NCI-H1105 treated with DMSO at 0.1 percent for 48 hours (cell line): ENCODE measurements at places on chromosomes 7 and 10.

DNA sequence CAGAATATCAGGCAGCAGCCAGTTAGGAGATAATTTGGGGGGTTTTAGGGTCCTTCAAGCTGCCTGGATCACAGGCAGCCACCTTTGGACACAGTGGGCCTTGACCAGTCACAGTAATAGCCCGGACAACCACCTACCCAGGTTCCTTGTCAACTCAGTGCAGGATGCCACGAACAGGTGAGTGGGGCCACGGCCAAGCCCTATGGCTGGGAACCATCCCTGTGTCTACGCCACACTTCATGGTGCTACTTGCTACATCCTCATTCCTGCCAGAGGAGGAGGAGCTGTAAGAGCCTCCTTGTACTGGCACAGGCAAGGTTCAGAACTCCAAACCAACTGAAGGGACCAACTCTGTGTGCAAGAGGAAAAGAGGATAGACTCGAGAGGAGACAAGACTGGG lies 19.9 kb downstream of the ITPRIP start:
- DNase-seq: no peak

GRCh38 chr7:108178398-108178797 lies 48.2 kb upstream of the LAMB4 start:
- DNase-seq: peak; percentile 99

DNA sequence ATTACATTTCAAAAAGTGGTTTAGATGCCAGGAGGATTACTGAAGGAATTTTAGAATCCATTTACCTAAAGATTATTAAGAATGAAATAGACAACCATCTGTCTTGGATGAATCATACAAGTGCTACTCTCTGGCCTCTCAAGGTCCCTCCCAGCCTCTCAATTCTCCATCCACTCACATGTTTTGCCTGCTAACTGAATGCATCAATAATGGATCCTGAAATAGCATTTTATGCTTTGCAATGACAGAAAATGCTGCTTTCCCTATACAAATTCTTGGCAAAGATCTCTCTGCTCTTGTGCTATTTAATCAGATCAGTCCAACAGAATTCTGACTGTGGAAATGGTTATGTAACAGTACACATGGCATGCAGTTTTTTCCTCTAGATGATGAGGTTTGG lies 68.1 kb downstream of the HBP1 start:
- DNase-seq: no peak

DNA sequence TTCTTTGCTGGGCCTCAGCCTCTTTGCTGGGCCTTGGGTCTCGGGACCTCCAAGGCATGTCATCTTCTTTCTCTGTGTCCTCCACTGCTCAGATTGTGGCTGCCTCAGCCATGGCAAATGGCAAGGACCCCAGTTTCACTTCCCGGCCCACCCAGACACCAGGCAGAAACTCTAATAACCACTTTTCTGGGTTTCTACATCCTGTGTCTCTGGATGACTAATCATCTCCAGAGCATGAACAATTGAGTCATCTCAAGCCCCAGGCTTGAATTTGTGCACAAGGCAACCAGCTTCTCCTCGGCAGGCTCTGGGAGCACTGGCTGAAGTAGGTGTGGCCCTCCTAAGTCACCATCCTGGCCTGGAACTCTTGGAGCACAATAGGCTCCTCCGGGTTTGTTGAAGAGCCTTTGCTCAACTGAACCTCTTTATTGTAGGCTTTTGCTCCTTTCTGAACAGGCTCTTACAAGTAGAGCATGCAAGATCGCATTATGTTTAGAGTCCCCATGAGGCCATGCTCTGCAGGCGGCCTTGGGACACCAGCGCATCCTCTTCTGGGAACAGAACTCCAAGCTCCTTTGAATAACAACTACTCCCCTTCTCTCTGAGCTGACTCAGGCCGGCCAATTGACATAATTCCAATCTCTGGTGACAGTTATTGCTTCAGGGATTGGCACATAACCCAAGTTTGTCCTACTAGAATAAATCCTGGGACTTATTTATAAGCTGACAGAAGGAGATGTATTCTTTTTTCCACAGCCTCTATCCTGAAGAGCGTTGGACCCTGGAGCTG lies 218.1 kb downstream of the WDR11 start:
- no peak for DNase-seq

DNA sequence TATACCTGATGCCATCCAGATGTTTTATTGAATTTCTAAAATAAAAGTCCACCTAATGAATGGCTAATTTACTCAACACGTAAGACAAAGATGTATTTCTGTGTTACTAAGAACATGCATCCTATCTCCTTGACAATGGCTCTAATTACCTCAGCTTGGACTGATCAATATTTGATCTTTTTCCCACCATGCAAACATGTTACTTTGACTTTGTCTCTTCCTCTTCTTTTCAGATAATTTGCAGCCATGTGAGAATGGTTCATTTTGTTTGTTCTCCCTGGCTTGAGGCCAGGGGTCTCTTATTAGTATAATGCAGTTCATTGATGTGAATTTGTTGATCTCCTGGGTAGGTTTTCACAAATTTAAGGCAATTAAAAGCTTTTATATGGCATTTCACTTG lies 302.1 kb downstream of the ADK start:
- peak; percentile 59 for DNase-seq

DNA sequence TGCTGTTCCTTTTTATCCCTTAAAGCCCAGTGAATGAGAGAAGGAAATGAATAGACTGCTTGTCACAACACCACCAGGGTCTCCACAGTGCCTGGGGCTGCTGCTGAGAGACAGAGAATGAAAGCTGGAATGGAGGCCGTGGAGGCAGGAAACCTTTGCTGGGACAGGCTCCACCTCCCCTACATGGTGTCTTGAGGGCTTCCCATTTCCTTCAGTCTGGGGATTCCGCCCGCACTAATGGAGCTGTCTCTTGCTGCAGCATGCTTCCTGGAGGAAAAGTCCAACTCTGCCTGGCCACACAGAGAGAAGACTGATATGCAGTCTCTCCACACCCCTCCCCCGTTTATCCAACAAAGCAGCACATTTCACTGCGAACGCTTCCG lies 54.5 kb downstream of the LRRC4 start:
- DNase-seq: no peak

- no peak for DNase-seq
Measured at GRCh38 chr7:64997927-64998391, 7.1 kb upstream of the ZNF117 start.

DNA sequence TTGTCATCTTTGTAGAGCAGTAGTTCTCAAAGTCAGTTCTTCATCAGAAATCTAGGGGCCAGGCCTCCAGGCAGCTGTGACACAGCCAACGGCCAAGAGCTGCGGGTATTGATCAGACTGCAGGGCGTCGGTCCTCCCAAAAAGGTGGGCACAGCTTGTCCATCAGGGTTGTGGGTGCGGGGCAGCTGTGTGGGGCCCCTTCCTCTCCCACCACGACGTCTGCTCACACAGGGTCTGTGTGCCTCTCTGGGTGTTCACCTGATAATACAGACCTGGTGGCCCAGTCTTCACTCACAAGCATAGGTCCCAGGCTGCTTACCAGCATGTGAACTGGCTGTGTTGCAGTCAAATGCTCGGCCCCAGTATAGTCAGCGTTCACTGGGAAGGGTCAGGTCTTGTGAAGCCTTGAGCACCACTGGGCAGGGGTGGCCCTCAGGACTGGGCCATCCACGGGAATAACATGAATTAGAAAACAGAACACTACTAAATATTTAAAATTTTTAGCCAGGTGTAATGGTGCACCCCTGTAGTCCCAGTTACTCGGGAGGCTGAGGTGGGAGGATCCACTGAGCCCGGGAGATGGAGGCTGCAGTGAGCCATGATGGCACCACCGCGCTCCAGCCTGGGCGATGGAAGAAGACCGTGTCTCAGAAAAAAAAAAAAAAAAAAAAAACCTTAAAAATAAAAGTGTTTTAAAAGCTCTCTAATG lies 102.8 kb upstream of the DIP2C start:
- no peak for DNase-seq

GRCh38 chr10:97072851-97073665 lies 112.7 kb downstream of the SLIT1 start:
- peak; percentile 50 for DNase-seq

DNA sequence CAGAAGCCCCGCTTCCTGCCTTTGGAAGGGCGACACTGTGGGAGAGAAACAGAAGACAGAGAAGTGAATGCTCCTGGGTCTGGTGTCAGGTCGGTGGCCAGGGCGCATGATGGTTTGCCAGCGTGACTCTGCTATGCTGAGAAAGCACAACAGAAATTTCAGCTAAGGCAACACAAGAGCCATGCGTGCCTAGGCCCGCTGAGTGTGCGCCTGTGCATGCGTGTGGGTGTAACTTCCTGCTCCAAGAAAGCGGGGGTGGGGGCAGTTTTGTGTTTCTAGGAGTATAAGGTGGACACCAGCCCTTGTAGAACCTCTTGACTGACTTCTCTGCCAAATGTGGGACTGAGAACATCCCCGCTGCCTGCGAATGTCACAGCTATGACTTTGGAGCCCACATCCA lies 6.2 kb downstream of the IGFBP3 start:
- DNase-seq: no peak

- no peak for DNase-seq
Measured at GRCh38 chr10:43816351-43817321, 168.0 kb upstream of the ZNF32 start.

DNA sequence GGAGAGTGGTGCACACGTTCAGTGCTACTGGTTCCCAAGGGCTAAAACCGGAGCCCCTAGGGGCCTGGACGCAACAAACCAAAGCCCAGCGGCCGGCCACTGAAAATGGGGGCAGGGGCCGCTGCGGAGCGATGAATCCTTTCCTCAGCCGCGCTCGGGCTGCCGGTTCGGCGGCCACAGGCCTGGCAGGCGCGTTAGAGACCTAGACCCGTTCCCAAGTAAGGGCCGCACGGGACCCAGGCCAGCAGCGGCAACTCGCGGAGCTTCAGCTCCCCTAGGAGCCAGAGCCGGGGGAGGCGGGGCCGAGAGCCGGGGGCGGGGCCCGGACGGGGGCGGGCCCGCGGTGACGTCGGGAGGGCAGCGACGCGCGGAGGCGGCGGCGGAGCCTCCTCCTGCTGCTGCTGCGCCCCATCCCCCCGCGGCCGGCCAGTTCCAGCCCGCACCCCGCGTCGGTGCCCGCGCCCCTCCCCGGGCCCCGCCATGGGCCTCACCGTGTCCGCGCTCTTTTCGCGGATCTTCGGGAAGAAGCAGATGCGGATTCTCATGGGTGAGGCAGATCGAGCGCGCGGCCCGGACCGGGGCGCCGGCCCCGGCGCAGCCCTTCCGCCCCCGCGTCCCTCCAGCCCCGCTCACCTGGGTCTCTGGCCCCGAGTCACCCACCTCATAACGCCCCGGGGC lies at the start of gene ARF5:
Gene ARF5 (plus strand): TSS at position 393 of the 678 bp plus-strand sequence. CDS start 88 bp downstream, at position 481.
- peak; percentile 69 for DNase-seq

GRCh38 chr7:32586291-32587221 lies 91.3 kb downstream of the AVL9 start:
- no peak for DNase-seq

GRCh38 chr10:2986391-2986801 lies 81.0 kb upstream of the PFKP start:
- no peak for DNase-seq

- no peak for DNase-seq
Measured at GRCh38 chr10:78513330-78513729, 479.7 kb downstream of the RPS24 start.

DNA sequence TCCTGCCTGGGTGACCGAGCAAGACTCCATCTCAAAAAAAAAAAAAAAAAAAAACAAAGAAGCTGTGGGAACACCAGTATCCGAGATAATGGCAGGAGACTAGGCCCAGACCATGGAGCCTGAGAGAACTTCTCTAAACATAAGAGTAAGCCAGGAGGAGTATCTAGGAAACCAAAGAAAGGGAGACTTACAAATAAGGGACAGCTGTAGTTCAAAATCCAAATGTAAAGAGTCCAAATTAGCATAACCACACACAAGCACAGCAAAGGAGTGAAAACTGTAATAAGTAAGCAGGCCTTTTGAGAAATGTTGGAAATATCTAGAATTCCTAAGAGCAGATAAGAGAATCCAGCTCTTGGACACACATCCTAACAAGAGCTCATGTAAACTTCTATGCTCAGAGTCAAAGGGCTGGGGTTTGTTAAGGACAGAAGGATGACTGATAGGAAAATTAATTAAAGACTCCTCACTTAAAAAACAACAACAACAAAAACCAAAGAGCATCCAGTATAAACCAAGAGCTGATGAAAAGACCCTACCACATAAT lies 15.8 kb downstream of the ZNF25 start:
- no peak for DNase-seq

- DNase-seq: no peak
Measured at GRCh38 chr7:99099499-99100077, 44.3 kb downstream of the SMURF1 start.

GRCh38 chr7:118218413-118219156 lies 5.9 kb upstream of the ANKRD7 start:
- DNase-seq: no peak

DNA sequence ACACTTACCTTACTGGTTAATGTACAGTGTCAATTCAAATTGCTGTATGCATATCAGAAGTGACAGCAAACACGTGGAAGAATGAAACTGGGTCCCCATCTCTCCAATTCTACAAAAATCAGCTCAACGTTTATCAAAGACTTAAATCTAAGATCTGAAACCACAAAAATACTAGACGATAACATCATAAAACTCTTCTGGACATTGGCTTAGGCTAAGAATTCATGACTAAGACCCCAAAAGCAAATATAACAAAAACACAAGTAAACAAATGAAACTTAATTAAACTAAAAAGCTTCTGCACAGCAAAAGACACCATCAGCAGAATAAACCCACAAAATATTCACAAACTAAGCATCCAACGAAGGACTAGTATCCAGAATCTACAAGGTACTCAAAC lies 35.9 kb upstream of the PFKP start:
- DNase-seq: no peak

DNA sequence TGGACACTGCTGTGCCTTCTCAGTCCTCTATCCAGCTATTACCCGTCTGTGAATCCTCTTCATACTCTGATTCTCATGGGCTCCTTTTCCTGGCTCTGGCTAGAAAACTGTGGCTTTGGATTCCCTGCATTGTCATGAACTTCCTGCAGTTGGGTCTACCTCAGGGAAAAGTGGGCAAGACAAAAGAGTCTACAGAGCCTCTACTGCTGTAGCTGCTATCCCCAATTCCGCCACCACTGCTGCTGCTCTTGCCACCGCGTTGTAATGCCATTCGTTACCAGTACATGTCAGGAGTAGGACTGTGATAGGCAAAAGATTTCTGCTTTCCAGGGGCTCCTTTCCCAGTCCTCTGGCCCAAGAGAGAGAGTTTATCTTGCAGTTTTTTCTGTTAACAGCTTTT lies 23.9 kb upstream of the PPP1R17 start:
- no peak for DNase-seq

- DNase-seq: no peak
Measured at GRCh38 chr10:98921316-98921715, 314.3 kb downstream of the HPSE2 start.

GRCh38 chr10:119310806-119311205 lies 103.4 kb downstream of the GRK5 start:
- DNase-seq: no peak

GRCh38 chr7:157474685-157475084 lies 137.9 kb downstream of the DNAJB6 start:
- no peak for DNase-seq

DNA sequence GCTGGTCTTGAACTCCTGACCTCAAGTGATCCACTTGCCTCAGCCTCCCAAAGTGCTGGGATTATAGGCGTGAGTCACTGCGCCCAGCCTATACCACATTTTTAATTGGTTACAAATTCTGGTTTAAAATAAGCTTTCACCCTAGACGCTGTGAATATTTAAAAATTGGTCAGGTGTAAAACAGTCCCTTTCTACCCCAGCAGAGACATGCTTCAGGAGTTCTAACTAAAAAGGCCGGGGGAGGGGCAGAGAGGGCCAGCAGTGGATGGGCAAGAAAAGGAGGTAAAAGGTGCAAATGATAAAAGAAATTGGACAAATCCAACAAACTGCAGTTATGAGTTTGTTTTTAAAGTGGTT lies 70.0 kb downstream of the WAPL start:
- DNase-seq: no peak

GRCh38 chr10:34195364-34196057 lies 619.6 kb downstream of the PARD3 start:
- DNase-seq: no peak
